ENCODE measurements at places on chromosomes 7 and 10.

DNA sequence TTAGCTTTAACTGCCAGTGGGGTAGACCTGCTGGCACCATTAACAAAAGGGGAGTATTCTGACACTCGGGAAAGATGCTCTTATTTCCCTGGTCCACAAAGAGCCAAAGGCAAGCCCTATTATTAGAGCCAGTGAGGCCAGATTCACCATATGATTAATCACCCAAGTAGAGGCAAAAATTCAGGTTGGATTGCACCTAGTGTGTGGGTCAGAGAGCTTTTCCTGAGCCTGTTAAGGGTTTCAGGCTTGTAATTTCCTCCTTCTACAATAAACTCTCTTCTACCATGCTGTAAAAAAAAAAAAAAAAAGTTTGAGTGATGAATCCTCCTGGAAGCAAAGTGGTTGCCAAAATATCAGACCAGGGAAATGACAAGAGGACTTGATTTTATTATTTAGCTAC lies 163.5 kb downstream of the MBL2 start:
- no peak for DNase-seq

- no peak for DNase-seq
Measured at GRCh38 chr10:48519481-48520183, 85.2 kb downstream of the ARHGAP22 start.

GRCh38 chr7:9621927-9622326 lies 1188.5 kb downstream of the NXPH1 start:
- DNase-seq: no peak

- no peak for DNase-seq
Measured at GRCh38 chr10:120456143-120456625, 843 bp upstream of the PLPP4 start.

- DNase-seq: no peak
Measured at GRCh38 chr7:68828575-68828974, 769.7 kb upstream of the AUTS2 start.

DNA sequence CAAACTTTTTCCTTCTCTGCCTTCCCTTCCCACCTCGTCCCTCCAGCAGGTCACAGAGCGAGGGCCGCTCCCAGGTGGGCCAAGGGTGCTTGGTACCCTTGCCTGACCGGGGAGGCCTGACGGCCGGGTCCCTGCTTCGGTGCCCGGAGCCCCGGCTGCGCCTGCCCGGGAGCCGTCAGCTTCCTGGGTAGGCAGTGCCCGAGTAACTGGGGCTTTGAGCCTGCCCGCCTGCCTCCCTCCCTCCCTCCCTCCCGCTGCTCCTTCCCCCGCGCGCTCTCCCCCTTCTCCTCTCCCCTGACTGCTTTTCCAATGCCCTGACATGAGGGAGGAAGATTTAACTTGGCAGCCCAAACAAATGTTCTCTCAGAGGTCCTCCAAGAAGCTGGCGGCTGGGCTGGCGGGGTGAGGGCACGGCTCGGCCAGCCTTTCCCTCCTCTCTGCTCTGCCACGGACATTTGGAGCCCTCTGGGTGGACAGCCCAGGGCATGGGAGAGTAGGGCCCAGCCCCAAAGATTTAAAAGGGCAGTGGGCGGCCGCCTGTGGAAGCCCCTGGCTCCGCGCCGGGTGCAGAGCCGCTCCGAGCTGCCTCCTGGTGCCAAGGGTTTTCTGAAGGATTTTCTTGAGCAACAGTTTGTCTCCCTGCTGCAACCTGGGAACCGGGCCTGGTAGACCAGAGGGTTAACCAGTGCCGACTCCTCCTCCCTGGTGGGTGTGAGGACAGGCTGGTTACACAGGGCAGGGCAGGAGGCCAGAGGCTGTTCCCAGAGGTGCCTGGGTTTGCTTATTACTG lies 2.0 kb downstream of the ZMIZ1 start:
- no peak for DNase-seq

DNA sequence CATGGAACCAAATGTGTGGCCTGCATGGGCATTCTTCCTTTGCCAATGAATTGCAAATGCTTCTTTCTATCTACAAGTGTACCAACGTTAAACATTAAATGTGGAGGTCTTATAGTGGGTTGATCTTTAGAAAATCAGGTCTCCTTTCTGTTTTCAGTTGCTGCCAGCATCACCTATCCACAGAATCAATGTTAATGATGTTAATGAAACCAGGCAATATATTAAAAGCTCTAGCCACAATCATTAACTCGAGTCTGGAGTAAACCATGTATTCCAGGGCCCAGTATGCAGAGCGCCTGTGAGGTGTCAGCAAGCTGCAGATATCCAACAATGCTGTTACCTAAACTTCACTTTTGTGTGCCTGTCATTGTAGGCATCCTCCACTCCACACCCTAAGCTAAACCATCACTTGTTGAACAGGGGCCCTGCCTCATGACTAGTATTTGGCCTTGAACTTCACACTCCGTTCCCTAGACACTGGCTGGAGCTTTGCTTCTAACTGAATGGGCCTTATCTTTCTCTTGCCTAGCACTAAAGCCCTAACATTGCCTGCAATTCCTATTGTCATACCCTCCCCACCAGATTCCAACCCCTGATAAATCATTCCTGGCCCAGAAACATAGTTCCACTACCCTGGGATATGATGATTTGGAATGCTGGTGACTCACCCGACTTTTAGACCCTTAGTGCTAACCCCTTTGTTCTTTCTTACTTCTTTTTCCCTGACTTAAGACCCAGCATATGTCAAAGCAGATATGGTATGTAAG lies 24.3 kb upstream of the ITGB8 start:
- no peak for DNase-seq

DNA sequence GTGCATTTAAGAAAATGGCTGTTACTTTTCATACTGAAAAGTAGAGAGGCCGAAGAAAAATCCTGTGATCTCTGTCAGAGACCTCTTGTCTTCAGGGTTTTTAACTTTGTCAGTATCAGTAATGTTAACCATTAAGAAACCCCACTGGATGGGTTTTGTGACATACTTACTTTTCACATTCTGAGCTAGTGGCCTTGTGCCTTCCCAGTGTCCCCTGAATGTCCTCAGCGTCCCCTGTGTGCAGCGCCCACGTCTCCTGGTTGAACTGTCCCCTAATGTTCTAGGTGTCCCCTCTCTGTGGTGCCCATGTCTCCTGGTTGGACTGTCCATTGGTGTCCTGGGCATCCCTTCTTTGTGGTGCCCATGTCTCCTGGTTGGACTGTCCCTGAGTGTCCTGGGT lies 9.6 kb downstream of the DYNC2I1 start:
- no peak for DNase-seq

- DNase-seq: no peak
Measured at GRCh38 chr10:5310914-5311313, 53.9 kb upstream of the UCN3 start.

DNA sequence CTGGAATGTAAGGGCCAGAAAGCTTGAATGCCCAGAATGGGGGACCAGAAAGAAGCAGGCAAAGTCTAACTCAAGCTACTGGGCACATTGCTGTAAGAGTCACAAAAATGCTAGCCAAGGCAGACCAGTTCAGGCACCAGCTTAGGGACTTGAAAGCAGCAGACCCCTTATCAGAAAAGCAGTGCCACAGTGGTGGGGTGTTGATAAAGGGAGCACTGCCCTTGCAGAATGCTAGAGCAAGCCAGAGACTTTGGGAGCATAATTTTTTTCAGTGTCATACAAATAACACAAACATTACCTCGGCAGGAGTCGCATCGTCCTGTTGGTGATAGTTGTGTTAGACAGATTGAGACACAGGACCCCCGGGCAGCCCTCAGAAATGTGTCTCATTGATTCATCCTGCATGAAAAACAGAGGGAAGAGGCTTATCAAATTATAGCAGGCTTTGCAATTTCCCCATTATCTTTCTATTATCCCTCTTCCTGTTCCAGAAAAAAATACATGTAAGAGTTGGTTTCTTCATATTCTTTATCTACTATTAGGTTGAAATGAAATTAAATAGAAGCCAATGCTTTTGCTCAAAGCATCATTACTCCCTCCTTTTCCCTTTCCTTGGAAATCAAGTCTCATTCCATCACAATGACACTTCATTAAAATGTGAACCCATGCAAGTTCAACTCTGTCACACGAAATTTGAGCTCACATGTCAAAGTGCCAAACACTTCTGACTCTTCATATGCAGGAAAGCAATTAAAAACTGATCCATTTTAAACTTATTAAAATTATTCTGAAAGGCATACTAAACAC lies 13.4 kb downstream of the LRRC17 start:
- no peak for DNase-seq

- DNase-seq: no peak
Measured at GRCh38 chr7:94183289-94183749, 179.2 kb upstream of the BET1 start.

Data from stimulated activated CD4-positive, alpha-beta T cell treated with anti-CD3 and anti-CD28 coated beads, TNF-alpha, amount 100 ng/mL, for 48 hours (primary cell).